Pulmonary artery endothelial cell (primary cell): ENCODE measurements at places on chromosomes 1 and 21.

DNA sequence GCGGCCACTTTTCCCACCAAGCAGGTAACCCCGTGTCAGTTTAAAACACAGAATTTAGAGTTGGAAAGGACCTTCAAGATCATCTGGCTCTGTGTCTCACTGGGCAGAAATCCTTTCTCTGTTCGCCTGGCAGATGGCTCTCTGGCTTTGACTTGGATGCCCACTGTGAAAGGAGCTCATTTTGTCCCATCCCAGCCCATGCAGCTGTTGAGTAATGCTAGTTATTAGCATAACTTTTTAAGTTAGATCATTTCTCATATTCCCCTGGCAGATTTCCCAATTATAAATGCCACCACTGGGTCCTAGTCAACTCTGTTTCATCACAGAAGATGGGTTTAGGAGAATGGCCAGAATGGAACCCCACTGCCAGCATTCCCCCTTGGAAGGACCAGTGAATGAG, 55.9 kb downstream of the SLC35F3 start:
- no peak for DNase-seq

DNA sequence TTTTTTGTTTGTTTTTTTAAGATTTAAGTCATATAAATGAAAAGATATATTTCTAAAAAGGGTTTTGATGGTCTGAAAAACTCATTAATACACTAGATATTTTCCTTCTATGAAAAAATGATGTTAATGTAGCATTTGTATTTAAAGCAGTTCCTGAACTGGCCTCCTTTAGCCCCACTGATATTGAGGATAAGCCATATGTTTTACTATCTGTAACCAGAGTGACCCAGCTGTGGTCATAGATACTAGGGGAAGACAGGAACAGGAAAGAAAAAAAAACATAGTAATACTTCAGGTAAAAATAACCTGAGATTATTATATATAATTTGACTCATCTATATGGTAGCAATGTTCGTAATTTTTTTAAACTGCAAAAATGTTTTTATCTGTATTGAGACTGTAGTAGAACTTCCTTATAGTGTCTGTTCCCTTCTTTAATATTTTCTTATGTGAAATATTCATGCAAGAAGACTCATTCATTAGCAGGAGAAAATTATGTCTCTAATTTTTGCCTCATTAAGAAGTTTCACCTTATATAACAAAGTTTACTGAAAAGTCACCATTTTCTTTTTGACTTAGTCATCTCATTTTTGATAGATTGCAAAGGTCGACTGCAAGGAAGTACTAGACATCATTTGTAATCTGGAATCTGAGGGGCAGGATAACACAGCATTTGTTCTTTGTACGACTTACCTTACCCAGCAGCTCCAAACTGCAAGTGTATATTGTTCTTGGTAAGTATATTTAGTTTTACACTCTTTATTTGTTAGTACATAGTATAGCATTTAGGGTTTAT, 25.6 kb upstream of the TMCO2 start:
- no peak for DNase-seq

DNA sequence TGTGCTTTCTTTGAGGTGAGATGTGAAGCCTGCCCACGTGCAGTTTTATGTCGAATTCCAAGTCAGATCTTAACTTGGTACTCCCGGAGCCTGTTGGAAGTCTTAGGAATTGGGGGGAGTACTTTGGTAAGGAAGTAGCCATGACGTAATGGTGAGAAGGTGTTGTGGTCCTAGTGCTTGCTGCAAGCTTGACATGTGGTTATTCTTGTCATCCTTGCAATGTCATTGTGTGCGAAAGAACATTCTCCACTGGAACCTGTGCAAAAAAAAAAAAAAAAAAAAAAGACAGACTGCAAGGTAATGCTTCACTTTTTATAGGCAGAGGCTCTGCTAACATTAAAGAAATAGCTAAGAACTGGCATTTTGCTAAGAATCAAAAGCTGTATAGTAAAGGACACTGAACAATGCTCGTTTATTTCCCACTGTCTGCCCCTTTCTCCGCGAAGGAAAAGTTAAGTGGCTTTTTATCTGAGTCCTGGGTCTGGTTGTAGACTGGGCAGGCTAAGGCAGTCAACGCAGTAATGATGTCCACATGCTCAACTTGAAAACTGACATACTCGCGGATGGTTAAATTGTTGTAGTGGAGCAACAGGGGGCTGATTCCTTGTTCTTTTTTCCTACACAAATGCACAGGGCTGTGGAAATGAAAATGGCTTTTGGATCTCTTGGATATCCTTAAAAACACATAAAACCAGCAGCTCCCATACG, 2.1 kb downstream of the KAZN start:
- DNase-seq: no peak

DNA sequence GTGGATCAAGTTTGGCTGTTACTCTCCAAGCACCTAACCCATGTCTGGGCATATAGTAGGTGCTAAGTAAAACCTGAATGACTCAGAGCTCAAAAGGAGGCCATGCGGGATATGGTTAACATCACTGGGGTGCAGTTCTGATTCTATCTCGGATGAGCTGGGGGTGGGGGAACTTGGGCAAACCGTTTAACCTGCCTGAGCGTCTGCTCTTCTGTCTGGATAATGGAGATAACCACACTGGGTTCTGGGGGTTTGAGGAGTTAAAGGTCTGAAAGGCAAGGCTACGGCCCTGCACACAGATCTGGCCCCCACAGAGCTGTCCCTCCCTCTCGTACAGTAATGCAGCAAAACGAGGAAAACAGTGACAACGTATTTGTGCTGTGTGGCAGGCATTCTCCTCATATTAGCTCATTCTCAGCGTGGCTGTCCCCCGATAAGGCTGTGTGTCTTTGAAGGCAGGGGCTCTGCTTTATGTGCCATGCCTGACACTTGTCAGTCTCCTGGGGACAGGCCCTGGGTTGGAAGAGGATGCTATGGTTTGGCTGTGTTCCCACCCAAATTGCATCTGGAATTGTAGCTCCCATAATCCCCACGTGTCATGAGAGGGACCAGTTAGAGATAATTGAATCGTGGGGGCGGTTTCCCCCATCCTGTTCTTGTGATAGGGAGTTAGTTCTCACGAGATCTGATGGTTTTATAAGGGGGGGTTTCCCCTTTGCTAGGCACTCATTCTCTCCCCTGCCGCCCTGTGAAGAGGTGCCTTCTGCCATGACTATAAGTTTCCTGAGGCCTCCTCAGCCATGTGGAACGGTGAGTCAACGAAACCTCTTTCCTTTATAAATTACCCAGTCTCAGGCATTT, 6.8 kb upstream of the ALDH4A1 start:
- no peak for DNase-seq

DNA sequence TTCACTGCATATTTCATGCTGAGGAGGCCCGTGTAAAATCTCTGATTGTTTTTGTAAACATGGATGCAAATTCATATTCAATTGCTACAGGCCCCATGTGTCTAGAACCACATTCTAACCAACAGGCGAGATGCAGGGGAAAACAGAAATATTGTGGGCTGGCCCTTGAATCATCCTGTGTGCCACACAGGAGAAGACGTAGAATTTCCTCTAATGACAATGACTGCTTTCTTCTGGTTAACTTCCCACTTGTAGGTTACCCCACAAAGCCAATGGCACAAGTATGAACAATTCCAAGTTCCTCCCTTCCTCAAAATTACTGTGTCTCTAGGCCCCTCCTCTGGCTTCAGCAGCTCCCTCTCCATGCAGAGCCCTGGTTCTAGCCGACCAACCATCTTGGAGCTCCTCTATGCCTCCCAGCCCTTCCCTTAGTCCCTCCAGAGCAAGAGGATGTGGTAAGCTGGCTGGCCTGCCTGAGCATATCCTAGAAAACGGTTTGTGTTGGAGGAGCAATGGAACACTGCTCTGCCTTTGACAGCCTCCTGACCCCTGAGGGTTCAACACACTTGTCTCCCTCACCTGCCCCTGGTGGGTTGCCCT, 205.2 kb downstream of the HS2ST1 start:
- DNase-seq: no peak

DNA sequence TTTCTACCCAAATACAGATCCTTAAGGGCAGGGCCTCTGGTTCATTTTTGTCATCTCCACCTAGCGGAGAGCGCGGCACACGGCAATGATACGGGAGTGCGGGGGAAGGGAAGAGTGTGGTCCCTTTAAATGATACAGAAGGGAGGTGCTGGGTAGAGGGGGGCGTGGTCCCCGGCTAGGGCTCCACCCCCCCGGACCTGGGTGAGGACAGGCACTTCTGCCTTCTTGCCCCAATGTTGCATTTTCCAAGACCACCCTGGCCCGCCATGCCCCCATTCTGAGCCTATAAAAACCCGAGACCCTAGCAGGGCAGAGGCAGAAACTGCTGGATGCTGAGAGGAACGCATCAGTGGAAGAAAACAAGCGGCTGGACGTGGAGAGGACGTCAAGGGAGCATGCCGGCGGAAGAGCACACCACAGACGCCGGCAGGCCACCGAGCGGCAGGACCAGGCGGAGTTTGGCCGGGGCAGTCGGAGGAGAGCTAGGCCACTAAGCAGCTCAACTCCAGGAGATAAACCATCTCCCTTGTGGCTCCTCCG, 30.0 kb downstream of the LRRC3 start:
- DNase-seq: no peak

DNA sequence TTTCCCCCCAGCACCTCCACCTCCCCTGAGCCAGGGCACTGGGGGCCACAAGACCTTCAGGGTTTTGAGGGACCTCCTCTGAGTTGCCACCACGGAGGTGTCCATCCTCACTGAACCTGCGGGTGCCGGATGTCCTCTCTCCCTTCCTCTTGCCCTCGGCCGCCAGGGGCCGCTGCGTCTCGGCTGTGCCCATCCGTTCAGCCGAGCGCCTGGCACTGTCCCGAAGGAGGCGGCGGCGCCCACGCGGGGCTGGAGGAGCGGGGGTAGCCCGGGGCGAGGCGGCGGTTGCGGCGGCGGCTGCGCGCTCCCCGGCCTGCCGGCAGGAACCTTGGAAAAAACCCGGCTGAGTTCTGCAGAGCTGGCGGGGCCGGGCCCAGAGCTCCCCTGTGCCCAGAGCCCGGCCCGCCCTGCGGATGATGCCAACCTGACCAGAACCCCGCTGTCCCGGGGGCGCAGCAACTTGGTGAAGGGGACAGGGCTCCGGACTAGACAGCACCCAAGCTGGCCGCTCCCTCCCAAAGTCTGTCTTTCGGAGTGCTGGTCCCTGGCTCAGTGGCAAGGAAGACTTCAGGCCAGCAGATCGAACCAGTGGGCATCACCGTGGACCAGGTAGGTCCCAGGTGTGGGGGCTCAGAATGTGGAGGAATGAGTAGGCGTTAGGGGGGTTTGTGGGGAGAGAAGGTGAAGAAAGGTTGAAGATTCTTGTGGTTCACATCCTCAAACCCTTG, 3.7 kb upstream of the PPM1J start:
- no peak for DNase-seq

DNA sequence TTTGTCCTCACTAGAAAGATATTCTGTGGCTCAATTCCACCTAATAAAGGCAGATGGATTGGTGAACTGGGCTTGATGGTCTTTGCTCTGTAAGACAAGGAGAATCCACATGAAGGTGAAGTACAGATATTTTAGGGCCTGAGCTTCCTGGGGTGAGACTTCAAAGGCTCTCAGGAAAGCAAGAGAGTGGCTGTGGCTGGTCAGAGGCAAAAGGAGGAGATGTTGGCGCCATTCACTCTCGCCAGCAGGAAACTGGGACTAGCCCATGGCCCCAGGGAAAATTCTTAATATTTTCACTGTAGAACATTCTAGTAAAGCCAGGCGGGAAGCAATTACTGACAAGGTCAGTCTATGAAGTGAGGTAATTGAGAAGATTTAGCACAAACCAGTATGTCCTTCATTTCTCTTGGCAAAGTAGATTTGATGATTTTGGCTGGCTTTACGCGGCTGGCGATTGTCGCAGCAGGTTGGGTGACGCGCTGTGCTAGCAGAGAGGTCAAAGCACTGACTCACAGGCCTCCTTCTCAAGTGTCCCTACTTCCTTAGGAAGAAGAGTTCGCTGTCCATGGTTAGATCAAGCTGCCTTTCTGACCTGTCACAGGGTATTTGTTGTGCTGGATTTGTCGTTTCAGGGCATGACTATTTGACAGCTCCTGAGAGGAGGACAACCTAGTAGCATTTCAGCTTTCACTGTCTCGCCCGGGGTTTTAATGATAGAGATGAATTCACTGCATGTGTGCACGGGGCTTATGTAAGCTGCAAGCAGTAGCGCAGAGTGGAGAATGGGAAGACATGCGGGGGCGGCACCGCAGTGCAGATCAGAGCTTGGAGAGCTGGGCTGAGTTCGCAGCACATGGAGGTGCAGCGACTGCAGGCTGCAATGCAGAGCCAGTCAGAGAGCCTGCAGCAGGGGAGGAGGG, 32.7 kb downstream of the XCL1 start:
- no peak for DNase-seq

GRCh38 chr1:67831850-67832513, 1.3 kb downstream of the GNG12 start:
- DNase-seq: no peak

GRCh38 chr21:44294391-44295162, 5.3 kb upstream of the PFKL start:
- no peak for DNase-seq

DNA sequence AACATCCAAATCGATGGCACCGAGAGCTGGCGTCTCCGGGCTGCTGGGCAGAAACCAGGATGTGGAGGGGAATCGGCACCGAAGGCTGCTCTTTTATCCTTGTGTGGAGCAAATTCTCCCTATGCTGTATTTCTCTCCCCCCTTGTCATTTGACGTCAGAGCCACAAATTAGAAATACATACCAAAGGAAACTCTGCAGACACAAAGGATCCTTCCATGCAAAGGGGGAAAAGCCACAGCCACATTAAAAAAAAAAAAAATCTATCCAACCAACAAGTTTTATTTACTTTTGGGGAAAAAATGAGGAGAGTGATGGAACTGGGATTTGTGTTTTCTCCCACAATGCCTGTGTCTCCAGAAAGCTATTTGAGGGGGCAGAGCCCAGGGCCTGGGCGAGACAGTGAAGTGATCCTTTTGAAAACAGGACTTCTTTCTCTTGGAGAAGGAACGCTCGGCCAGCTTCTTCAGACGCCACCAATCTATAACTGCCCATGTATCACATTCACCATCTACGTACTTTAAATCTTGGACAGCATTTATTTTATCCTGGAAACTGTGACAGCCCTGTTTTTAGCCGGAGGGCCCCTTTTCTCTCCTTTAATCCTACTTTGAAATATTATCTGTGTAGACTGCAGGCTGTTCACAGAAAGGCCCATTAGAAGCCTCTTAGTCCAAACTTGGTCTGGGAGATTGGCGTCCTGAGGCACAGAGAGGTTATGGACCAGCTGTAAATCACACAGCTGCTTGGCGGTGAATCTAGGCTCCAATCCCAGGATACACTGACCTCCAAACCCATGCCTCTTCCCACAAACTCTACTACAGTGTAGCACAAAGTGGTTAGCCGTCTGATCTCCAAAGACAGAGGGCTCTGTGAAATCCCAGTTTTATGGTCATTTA, 4.5 kb downstream of the KANK4 start:
- DNase-seq: no peak

GRCh38 chr1:201702936-201703335, 126.0 kb upstream of the IPO9 start:
- no peak for DNase-seq

GRCh38 chr21:17679002-17679600, 66.4 kb upstream of the BTG3 start:
- peak; percentile 27 for DNase-seq
